ENCODE measurements at places on chromosomes 1 and 21.
A peak's percentile ranks its signal among the peaks of the same experiment; 100 is the strongest.

DNA sequence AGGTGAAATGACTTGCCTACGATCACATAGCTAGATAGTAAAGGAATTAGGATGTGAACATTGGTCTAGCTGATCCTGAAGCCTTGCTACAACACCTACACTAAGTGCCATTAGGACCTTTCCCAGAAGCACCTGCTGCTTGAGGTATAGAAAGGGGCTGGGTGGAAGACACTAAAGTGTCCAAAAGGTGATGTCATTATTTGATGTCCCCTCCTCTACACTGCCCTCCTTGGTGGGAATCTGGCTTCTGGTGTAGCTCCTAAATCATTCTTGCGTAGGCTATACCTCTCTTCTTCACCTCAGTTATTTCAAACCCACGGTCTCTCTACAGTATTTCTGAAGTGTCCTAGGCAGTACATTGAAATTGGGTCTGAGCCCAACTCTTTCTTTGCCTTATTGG lies 132.5 kb upstream of the FGGY start:
- no peak for DNase-seq

DNA sequence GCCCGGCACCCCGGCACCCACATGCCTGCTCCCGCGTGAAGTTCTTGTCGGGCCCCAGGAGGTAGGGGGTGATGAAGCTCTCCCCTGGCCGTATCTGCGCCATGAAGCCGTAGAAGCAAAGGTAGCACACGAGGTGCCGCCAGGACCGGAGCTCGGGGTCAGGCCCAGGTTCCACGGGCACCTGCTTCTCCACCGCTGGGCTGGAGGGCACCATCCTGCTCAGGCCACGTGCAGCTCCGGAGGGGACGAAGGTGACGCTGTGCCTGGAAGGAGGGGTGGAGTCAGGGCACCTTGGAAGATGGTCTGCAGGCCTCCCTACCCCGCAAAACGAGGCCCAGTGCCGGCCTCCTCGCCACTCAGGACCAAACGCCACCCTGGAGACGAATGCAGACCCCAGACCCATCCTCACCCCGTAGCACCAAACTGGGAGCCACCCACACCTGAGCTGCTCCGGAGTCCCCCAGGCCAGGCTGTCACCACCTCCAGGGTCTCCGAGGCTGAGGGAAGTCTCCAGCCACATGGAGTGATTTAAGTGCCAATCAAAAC lies 4.4 kb downstream of the SLC19A1 start:
- DNase-seq, result no peak

- peak; percentile 43 for DNase-seq
These were observed 28.4 kb downstream of the STX6 start for GRCh38 chr1:180994262-180994661.

- peak; percentile 46 for DNase-seq
These were observed 2.2 kb downstream of the ACAP3 start for GRCh38 chr1:1305300-1306069.

GRCh38 chr1:29756901-29757725 lies 520.8 kb downstream of the PTPRU start:
- DNase-seq, result no peak

DNA sequence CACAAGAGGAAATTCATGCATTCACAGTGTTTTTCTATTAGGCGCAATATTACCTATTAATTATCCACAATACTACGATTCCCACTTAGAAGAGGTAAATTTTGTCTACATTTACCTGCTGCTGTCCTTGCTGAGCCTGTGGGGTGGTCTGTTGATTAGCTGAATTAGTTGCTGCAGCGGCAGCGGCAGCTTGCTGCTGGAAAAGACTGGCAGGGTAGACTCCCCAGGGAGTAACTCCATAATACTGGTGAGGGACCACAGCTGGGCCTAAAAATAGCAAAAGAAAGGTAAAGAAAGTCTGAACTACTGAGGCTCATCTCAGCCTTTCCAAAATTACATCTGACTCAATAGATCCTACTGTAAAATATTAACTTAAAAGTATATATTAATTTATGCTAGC lies 66.0 kb upstream of the SDC3 start:
- no peak for DNase-seq

DNA sequence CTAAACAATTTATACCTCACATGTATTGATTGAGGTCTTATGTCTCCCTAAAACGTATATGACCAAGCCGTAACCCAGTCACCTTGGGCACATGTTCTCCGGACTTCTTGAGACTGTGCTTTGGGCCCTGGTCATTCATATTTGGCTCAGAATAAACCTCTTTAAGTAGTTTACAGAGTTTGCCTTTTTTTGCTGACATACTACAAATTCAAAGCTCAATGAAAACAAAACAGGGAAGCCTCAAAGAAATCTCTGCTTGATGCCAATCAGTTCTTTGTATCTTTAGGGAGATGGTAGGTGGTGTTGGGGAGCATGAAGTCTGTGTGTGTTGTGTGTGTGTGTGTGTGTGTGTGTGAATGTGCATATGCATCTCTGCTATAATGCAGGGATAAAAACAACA lies 247.0 kb downstream of the KCNJ6 start:
- DNase-seq, result no peak

GRCh38 chr21:43884861-43885417 lies 19.9 kb downstream of the AGPAT3 start:
- no peak for DNase-seq

GRCh38 chr1:182786223-182786994 lies 3.2 kb upstream of the NPL start:
- peak; percentile 73 for DNase-seq

DNA sequence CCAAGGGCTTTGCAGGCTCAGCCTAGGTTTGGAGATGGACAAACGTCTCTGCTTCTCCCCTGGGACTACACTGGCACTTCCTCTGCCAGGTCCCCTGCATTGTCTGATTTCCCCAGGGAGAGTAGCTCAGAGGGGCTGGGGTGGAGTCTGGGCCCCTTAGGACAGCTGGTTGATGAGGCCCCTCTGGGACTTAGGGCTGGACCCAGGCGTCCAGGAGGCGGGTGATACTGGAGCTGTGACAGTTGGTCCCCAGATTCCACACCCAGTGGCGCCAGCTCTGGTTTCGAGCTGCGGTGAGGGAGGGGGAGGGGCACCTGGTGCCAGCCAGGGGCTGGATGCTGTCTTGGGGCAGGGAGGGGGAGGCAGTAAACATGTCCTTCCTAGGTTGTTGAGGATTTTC lies 7.4 kb upstream of the MEX3A start:
- no peak for DNase-seq

- DNase-seq, result no peak
These were observed 4.5 kb upstream of the FAM177B start for GRCh38 chr1:222732216-222733159.

DNA sequence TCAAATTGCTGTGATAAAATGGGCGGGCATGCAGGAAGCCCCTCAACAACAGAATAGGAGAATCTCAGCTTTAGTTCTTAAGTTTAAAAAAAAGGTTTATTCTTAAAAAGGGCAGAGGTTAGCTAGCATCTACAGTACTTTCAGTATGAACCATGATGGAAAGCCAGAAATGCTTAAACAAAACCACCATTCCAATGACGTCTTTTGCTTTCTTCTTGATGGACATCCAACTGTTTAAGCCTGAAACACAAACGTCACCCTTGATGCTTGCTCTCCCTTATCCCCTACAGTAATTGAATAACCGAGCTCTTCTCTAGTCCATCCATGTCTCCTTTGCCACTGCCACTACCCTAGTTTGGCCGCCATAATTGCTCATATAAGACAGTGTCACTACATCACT lies 25.7 kb downstream of the TAF5L start:
- DNase-seq, result no peak

- DNase-seq, result no peak
These were observed 7.8 kb upstream of the ZYG11A start for GRCh38 chr1:52834798-52835197.

GRCh38 chr1:184747089-184747955 lies 7.3 kb downstream of the EDEM3 start:
- DNase-seq, result peak; percentile 70

- peak; percentile 79 for DNase-seq
These were observed 6.9 kb upstream of the GPATCH4 start for GRCh38 chr1:156608036-156608674.

GRCh38 chr21:39453571-39454179 lies 1.9 kb downstream of the SH3BGR start:
- peak; percentile 27 for DNase-seq

- no peak for DNase-seq
These were observed 10.7 kb downstream of the APP start for GRCh38 chr21:26159869-26160268.

DNA sequence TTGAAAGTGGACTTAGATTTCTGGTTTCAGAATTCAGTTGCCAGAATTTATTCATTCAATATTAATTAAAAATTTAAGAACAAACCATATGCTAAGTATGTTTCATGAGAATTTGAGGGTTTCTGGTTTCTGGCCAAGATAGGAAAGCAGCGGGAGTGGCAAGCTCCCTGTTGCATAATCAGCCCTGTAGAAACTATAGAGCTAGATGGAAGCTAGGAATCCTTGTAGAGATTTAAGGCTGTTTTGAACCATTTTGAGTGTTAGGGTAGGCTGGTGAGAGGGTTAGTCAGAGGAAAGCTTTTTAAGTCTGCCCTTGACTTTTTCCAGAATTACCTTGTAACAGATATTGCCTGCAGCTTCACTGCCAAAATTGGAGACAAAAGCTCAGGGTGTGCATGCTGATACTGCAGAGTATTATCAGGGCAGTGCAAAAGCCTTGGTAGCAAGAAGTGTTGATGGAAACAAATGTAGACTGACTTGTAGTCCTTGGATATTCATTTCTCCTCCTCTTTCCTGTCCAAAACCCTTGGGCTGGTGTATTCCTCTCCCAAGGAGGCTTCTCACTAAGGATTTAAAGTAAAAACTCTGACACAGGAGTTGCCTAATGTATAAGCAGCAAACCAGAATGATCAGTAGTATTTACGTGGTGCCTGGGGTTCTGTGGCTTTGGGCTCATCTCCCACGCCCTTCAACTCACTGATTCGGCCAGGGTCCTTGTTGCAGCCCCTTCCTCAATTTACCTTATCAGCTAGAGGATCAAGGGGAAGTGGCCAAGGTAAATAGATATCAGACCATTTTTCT lies 12.6 kb upstream of the GIPC2 start:
- no peak for DNase-seq

DNA sequence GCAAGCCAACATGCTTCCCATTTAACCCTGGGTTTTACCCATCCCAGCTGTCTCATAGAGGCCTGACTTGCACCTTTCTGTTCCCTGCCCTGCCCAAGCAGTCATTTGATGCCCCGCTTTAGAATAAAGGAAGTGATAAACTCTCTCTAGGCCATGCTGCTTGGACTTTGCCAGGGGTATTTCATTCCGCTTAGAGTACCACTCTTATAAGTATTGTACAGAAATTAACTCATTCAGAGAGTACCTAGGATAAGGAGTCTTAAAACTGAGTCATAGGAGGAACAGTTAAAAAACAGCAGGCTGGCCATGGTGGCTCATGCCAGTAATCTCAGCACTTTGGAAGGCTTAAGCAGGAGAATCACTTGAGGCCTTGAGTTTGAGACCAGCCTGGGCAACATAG lies 21.0 kb upstream of the LYST start:
- DNase-seq, result no peak

GRCh38 chr1:37556712-37557196 lies at the start of gene DNALI1:
Gene DNALI1 (plus strand): TSS chr1:37556940. CDS start chr1:37556995, 55 bp downstream.
- peak; percentile 70 for DNase-seq

DNA sequence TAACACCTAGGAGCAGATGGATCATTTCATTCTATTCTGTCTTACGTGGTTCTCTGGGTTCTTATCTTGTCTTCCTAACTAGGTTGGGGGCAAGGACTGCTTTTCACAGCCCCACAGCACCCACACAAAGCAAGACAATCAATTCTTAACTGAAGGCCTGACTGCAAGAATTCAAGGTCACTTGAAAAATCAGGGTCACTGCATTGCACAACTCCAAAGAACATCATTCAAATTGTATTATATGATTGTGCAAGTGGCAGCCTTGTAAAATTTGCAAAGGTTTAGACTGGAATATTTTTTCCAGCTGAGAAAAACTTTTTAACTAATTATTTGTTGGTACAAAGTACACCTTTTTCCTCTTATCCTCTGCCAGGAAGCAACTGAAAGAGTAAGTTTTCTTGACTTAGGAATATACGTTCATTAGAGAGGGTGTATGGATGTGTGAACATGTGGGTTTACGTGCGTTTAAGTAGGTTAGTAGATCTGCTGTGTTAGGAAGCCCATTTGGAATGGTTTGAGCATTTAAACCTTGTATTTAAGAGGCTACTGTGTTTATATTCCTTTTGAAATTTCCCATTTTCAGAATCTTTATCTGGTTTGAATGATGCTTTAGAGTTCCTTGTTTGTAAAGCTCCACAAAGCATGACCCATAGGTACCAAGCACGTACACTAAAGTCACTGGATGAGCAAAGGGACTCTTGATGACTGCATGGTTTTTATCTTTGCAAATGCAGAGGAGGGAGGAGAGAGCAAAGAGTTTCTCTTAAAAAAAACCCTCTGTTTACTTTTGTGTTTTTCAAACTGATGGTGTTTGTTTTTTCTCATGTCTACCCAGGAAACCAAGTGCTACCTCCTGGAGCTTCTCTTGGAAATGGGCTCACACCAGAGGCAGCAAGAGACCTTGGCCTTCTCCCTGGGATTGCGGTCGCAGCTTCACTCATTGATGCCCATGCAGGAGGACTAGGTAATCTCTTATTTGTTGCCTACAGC lies 214.9 kb downstream of the FGGY start:
- DNase-seq, result no peak

DNA sequence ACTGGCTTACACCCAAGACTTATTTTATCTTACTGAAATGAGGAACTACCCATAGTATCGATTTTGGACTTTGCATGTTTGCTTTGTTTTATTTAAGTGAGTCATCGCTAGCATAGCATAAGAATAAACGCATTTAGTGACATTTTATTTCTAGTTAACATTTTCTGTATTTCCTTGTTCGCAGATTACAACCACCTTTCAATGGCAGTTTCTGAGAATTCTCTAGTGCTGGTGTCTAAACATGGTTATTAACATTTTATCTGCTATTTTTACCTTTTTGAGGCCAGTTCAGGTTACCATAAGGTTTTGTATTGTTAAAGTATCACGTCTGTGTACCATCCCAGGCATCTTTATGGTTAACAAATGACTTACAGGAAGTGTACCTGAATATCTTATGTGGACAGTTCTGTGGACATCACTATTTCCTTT lies 24.5 kb downstream of the EEIG2 start:
- no peak for DNase-seq

GRCh38 chr1:211118407-211119102 lies 15.4 kb downstream of the KCNH1 start:
- no peak for DNase-seq

- DNase-seq, result peak; percentile 51
These were observed 354.0 kb upstream of the DUSP10 start for GRCh38 chr1:222095606-222096475.

DNA sequence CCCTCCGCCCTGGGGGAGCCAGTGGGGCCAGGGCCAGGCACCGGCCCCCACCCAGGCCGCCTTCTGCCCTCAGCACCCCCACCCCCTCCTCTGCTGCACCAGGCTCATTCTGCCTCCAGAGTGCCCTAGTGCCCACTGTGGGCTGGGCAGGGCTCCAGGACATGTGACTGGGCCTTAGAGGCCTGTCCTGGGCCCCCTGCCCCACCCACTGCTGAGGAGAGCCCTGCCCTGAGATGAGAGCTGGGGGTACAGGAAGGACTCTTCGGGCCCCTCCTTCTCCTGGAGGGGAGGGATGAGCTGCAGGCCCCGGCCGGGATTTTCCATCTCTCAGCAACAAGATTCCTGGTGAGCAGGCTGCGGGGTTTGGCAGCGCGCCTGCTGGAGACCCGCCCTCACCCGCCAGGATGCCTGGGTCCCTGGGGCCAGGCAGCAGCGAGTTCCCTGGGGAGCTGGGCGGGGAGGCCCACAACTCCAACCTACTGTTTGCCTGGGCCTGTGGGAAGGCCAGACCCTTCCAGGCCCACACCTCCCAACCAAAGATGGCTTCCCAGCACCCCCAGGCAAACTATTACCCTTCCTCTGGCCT lies 14.0 kb downstream of the AHDC1 start:
- DNase-seq, result no peak

Data from inflammatory macrophage (primary cell).